ENCODE measurements at places on chromosomes 2 and 18.

- DNase-seq = no peak
These were observed 2.1 kb downstream of the NABP1 start for GRCh38 chr2:191679818-191680600.

GRCh38 chr2:198098918-198099317 is 294.5 kb downstream of the PLCL1 start:
- peak; percentile 35 for DNase-seq

DNA sequence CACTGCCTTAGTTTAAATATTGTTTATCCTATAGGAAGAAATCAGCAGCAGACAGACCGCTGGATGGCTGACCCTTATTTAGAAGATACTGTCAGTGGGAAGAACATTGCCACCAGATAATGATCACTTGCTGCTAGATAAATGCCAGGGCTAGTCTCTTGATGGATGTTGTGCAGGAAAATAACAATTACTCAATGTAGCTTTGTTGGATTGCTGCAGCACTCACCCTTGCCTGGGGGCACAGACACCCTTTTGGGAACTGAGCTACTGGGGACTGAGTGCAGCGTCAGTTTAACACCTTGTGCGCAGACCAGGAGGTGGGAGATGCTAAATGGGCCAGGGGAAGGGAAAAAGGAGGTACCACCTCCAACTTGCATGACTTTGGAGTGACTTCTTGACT is 64.2 kb upstream of the CAPN13 start:
- DNase-seq = no peak

- no peak for DNase-seq
These were observed 94.8 kb upstream of the EPAS1 start for GRCh38 chr2:46202453-46202852.

GRCh38 chr18:39843546-39843945 is 2111.5 kb upstream of the PIK3C3 start:
- no peak for DNase-seq

GRCh38 chr2:161230959-161231358 is 70.7 kb downstream of the TANK start:
- no peak for DNase-seq

DNA sequence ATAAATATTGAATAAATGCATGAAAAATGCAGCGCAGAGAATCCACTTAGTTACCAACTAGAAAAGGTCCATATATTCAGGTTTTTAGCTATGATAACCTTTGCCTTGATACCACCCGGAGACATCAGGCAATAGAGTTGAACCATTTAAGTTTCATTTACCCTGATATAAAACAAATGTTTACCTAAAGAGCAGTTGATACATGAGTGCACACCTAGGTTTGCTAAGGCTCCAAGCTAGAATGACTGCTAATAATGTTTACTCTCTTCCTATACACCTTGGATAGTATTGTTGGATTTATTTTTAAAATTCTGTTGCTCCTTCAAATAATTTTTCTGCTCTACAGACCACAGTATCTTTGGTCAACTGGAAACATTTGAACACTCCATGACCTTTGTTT is 1463.6 kb downstream of the LRP1B start:
- DNase-seq = no peak

DNA sequence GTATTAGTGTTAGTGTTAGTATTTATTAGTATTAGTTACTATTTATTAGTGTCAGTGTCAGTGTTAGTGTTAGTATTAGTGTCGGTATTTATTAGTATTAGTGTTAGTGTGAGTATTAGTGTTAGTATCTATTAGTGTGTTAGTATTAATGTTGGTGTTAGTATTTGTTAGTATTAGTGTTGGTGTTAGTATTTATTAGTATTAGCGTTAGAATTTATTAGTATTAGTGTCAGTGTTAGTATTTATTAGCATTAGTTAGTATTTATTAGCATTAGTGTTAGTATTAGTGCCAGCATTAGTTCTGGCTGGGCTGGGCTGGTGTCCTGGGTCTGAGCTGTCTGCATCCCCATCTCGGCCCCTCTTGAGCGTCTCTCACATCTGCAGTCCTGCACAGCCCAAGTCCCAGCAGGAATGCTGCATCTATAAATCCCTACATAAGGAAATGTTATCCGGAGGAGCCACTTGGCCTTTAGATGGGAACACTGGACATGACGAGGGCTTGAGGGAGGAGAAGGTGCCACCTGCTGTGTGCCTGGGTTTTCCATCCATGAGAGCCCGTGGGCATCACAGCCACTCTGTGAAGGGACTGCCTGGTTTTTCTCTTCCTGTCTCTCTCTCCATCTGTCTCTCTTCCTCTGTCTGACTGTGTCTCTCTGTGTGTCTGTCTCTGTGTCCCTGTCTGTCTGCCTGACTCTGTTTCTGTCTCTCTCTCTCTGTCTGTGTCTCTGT is 33.6 kb downstream of the TWIST2 start:
- no peak for DNase-seq

DNA sequence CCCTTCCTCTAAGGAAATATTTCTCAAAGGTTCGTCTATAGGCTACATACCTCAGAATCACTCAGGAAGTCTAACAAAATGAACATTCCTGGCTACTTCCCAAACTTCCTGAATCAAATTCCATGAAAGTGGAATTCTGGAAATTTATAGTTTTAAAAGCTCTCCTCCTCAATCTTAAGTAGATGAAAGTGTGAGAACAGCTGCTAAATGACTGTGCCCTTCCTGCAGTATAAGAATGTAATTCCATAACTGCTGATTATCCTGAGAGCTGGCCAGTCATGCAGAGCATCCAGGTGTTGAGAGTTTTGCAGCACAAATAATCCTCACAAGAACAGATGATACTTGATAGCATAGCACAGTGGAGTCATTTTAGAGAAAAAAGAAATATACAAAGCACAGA is 265.0 kb downstream of the KCNJ3 start:
- DNase-seq = no peak

Measured in foreskin melanocyte (primary cell).